B cell (primary cell): ENCODE measurements at places on chromosomes 13 and 19.

- DNase-seq, result no peak
Observed at GRCh38 chr13:76803831-76804230, 82.4 kb downstream of the KCTD12 start.

- DNase-seq, result no peak
Observed at GRCh38 chr13:51283371-51283770, 56.1 kb upstream of the SERPINE3 start.

DNA sequence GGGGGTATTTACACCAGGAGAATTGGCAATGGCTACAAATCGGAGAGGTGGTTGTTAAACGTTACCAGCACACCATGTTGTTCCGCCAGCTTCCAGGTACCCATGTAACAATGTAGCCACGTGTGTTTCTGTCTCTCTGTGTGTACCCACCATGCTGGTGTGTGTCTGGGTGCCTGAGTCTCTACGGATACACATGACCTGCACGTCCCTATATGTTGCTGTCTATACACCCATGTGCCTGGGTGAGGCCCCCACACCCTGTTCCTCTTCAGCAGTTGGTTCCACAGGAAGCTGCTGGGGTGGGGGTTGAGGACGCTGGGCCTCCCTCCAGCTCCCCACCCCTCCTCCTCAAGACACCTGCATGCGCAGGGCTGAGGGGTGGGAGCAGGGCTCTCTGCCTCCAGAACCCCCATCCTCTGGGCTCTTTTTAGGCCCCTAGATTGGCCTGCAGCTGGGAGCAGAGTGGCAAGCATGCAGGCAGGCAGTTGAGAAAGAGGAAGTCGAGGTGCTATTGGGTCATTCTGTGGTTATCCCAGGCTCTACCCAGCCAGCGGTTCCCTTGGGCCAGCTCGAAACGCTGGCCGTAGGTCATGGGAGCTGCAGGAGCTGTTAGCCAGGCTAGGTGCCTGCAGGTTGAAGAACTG lies at the start of gene ARHGEF18:
ARHGEF18 (plus strand) TSS at position 351 of the 644 bp plus-strand sequence. CDS start 13,954 bp downstream, outside the sequence.
- peak; percentile 89 for DNase-seq

GRCh38 chr13:106867249-106867648 lies 299.3 kb upstream of the ARGLU1 start:
- DNase-seq, result no peak

- no peak for DNase-seq
Observed at GRCh38 chr13:92143766-92144165, 745.3 kb downstream of the GPC5 start.

DNA sequence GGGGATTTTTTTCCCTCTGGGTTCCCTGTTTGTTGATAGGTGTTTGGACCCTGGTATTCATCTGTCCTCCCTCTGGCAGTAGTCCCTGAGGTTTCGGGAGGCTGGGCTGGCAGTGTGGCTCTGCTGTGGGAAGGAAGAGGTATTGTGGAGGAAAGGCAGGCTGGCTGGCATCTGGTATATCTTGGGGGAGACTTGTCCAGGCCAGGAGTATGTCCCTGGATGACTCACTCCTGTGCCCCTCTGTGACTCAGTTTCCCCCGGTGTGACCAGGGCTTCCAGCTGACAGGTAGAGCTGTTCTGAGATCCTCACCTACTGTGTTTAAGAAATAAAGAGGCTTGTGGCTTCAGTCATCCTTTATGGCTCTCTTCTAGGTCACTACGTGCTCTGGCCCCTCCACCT lies 14.2 kb upstream of the ZNF492 start:
- no peak for DNase-seq
